ENCODE measurements at places on chromosomes 1 and 21.
A peak's percentile ranks its signal among the peaks of the same experiment; 100 is the strongest.

DNA sequence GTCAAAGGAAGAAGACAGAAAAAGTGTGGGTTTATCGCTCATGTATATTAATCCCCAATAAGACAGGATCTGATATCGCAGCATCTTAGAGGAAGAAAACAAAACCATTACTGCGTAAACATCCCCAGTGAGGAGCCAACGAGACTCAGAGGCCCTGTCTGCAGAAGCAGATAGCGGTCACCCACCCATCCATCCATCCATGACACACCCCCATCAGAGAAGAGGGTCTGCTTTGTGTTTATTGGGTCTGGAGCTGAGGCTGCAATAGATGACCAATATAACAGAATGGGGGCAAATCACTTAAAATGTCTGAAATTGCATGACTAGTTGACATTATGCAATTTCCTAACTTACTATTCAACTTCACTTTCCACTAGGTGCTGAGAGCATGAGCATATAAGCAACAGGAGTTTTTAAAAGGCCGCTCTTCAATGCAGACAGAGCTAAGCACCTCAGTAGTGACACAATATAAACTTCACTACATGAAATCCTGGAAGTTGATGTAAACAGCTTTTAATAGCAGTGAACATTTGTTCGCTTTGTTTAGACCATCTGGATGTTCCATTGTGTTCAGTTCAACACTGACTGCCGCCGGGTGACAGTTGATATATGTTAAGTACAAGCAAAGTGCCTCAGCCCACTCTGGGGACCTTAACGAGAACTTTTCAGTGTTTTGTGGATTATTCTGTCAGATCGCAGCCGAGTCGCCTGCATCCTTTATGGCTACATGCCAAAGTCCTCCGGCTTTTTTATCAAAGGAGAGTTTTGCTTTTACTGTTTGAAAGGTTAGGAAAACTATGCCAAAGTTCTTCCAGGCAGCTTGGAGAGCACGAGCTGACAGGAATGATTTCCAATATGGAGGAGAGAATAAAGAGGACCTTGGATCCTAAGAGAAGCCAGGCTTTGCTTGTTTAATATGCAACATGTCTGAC, 167.5 kb downstream of the ZNF281 start:
- no peak for DNase-seq

GRCh38 chr1:248778906-248779305, 23.3 kb upstream of the LYPD8 start:
- DNase-seq = no peak

DNA sequence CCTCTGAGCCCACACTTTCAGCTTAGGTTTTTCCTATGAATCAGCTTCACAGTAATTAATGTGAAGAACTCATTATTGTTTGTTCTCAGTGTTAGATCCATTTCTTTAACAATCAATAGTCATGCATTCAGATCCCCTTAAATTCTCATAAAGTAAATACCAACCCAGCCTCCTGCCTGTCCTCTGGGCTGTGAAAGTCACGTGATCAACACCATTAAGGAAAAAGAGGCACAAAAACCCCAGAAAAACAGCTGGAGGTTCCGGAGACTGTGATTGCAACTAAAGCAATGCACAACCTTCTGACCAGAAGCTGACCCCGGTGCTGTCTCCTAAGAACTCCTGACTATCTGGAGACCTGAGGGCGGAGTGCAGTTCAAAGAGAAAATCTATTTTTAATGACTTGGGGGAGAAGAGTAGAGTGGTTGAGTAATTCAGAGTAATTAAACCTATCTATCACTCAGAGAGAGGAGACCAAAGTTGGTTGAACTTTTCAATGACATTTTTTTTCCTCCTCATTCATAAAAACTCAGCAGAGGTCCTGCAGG, 132.5 kb downstream of the PLXNA2 start:
- DNase-seq = no peak

GRCh38 chr1:153799016-153799415, 23.8 kb downstream of the SLC27A3 start:
- DNase-seq = no peak

DNA sequence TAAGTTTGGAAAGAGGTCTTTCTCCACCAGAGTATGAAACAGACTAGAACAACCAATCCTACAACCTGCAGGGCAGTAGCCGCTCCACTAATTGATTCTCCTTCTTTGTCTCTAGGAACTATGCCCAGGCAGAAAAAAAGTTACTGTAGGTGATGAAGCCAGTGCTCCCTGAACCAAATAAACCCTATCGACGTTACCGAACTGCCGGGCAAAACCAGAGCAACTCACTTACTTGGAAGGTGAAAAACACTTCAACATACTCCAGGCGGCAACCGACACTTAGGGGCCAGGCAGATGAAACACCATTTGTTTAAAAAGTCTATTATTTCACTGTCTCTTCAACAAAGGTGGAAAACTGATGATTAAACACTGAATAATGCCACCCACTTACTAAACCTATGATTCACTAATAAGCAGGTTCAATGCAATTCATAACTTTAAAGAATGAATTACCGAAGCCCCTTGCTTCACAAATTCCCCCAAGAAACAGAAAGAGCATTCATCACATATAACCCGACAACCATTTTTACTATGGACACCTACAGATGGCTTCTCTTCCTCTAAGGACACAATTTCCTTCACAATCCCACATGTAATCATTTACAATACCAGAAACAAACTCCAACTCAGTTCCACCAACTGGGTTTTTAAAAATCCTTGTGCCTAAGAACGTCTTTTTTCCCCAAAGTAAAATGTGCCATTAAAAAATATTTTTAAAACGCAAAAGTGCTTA, 1.6 kb downstream of the NRIP1 start:
- DNase-seq = no peak

GRCh38 chr1:247429496-247429895, 13.5 kb downstream of the NLRP3 start:
- DNase-seq = no peak

- no peak for DNase-seq
These were observed 8.2 kb upstream of the FNDC7 start for GRCh38 chr1:108704496-108704895.

- DNase-seq = no peak
These were observed 131.3 kb upstream of the FMN2 start for GRCh38 chr1:239960366-239960765.

DNA sequence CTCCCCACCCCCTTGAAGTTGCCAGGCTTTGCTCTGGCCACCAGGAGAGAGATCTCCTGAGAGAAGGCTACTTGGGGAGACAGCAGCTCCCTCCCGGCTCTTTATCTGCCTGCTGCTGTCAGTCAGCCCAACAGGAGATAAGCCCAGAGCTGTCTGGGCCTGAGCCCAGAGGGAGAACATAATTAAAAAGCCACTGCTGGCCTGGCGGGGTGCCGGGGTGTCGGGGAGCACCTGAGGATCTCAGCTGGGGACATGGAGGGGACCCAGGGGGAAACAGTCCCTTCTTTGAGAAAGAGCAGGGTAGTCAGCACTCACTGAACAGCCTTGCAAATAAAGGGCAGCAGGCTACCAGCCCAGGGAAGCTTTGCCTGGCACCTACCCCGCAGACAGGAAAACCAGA, 17.9 kb downstream of the VWA5B1 start:
- DNase-seq = no peak

GRCh38 chr1:88311265-88311664, 372.8 kb upstream of the PKN2 start:
- no peak for DNase-seq

DNA sequence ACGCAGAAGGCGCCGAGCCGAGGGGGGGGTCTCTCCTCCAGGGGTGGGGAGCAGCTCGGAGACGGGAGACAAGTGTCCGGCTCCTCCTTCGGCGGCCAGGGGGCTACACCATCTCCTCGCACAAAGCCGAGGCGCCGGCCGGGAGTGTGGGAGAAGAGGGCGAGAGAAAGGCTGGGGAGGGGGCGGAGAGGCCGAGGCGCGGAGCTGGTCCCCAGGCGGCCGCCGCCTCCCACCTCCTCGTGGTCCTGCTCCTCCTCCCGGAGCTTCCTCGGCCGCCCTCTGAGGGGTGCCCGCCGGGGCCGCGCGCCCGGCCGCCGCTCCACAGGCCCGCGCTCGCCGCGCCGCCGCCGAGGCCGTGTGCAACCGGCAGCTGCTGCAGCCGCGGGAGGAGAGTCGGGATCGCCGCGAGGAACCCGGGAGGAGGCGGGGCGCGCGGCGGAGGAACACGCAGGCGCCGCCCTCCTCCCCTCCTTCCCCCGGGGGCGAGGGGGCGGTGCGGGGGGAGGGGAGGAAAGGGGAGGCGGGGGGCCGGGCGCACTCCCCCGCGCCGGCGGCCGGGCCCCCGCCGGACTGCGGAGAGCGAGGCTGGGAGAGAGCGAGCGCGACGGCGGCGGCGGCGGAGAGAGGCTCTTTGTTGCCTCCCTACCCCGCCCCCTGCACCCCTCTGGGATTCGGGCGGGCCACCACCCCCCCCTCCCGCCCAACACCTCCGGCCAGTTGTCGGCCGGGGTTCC, at the start of gene ENAH:
ENAH (minus strand) TSS at position 395 of the 734 bp plus-strand sequence. CDS start 433 bp downstream, outside the sequence.
- peak; percentile 79 for DNase-seq

DNA sequence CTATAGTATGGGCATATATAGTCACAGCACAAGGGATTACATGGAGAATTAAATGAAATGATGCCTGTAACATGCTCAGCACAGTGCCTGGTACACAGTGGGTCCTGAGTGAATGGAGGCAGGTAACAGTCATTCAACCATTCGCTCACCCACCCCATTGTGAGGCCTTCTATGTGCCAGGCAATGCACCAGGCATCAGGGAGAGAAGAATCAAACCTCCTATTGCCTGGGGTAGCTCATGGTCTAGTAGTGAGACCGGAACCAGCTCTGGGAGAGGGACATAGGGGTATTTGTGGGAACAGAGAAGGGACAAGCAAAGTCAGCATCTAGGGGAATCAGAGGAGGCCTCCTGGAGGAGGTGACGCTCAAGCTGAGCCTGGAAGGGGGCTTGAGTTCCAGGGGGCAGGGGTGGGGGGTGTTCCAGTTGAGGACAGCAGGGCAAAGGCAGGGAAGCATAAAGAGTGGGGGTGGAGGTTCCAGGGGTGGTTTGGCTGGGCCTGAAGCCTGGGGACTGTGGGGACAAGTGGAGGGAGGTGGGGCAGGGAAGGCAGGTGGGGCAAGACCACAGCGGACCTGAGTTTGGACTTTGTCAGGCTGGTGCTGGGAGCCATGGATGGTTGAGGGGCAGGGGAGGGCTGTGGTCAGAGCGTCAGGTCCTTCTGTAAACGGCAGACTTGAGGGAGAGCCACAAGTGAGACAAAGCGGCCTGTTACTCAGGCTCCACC, 591.6 kb downstream of the PTPRU start:
- no peak for DNase-seq

GRCh38 chr1:53547231-53547790, 88.1 kb downstream of the DMRTB1 start:
- DNase-seq = no peak

DNA sequence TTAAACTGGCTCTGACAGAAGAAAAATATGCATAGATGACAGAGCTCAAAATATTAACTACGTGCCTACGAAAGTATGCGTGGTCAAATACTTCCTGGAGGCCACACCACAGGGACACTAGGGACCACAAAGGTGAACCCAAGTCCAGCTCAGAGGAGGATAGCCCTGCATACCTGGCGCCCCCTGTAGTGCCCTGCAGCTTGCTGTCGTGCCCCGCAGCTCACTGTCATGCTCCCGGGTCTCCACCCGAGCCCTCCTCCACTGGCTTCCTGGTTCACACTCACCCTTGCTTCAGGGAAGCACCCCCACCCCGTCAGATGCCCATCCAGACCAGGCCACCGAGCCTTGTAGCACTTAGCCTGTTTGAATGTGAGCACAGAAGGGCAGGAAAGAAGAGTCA, 16.7 kb upstream of the NADK start:
- DNase-seq = no peak

DNA sequence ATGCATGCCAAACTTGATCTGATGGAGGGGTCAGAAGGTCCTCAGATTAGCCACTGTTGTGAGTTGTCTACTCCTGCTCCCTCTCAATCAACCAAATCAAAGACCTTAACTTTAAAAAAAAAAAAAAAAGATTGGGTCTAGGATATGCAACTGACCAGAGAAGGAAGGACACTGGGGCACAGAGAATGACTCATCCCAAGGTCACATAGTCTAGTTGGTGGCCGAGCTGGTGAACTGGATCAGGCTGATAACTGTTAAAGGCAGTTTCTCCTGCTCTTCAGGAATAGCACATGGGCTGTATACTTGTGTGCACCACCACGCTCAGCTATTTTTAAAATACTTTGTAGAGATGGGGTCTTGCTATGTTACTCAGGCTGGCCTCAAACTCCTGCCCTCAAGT, 14.8 kb upstream of the S100A7 start:
- DNase-seq = no peak

DNA sequence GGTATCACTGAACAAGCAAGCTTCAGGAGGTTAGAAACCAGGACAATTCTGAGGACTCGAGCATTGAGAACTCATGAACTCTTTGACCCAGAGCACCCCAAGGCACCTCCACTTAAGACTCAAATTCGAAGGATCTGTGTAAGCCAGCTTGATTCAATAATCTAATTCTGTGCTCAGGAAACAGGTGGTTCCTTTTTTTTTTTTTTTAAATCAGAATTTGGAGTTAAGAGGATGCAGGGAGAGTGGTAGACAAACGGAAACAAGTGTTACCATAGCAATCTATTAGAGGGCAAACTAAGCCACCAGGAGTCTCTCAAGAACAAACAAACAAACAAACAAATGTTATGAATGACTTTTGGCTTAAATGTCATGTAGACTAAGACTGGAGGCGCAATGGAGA, 53.8 kb upstream of the DPH5 start:
- DNase-seq = no peak

GRCh38 chr21:17631195-17631594, 18.5 kb upstream of the BTG3 start:
- no peak for DNase-seq

DNA sequence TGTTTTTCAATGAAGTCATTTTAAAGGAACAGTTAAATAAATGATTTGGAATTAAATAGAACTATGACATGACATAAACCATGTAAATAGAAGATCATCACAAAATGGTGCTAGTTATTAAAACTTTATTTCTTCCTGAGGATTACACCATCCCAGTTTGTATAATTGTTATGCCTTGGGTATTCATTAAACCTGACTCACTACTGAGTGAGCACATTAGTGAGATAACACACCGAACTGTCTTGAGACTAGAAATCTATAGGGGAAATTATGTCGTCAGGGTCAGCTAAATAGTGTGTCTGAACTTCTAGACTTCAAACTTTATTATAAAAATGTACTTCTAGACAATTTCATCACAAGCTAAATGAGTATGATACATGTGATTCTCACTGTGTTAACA, 189.4 kb downstream of the NCAM2 start:
- DNase-seq = no peak

GRCh38 chr1:244968471-244968871, 104.1 kb upstream of the HNRNPU start:
- no peak for DNase-seq

- DNase-seq = no peak
These were observed 122.4 kb downstream of the UBE2U start for GRCh38 chr1:64325856-64326255.

All from occipital lobe (tissue), 3 donors.